ENCODE measurements at places on chromosomes 12 and 14.

DNA sequence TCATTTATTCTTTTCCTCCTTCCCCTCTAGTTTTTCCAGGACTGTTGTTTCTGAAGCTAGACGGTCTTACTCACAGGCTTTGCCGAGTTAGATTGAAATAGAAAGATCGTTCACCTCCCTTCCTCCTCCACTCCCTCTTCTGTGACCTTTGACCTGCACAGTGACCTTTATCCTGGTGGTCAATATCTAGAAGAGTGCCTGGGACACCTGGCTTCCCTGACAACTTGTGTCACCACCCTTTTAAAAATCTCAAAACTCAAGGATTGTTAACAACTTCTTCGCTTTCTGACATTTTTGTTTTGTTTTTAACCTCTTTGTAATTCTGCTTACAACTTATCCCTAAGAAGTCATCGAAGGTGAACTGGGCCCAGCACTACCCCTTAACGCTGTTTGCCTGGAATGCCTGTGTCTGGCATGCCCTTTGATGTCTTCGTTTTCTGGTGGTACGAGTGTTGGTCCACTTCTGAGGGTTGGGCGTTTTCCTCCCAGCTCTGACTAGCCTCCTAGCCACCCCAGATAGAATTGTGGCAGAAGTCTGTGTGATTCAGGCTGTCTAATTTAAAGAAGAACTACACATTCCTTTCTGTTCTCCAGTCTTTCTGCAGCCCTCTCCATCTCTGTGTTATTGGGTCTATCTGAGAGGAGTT is 2.8 kb upstream of the KRT75 start:
- DNase-seq: no peak

GRCh38 chr14:70921669-70922068 is 14.4 kb downstream of the PCNX1 start:
- DNase-seq: no peak

DNA sequence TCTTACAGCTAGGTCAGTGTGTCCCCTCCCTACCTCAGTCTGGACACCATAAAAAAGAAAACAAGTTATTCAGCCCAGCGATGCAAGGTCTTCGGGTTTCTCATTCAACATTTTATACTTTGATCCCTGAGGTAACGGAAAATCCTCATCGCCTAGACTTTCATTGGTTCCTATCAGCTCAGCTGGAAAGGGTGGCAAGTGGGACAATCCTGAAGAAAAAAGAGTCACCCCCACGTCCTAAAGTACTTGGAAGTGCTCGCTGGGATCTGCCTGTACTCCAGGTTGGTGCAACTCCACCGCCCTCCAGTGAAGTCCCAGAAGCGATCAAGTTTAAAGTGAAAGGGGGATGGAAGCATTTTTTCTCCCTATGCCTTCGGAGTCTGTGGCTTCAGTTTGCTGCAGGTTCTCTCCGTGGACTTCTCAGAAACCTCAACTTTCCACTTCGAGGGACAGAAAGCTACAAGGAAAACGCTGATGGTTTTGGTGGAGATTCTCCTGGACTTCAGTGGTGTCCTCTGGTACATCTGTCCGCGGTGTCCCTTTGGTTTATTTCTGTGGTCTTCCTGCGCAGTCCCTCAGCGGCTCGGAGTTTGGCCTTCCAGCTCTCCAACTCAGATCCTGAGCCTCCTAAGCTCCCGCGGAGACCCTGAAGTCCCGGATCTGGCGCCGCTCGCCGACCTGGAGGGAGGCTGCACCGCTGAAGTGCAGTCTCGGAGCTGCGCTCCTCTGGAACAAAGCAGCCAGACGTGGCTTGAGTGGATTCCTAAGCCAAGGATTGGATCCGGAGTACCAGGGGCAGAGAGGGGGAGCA is 1.8 kb upstream of the LRFN5 start:
- peak; percentile 87 for DNase-seq

DNA sequence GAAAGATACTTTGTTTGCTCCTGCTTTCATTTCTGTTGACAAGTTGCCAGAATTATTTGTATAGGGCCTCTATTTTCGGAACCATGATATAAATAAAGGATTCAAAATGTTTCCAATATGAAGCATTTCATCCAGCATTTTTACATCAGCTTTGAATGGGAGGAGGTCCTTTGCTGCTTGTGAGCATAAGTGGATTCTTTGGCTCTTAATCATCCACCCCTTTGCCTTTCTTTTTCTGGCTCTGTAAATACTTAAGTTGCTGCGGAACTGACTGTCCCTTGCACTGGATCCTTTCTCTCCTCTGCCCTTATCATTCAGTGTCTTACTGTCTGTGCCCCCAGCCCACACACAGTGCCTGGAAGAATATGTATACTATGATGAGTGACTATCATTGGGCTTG is 357.3 kb upstream of the RGS6 start:
- peak; percentile 40 for DNase-seq

DNA sequence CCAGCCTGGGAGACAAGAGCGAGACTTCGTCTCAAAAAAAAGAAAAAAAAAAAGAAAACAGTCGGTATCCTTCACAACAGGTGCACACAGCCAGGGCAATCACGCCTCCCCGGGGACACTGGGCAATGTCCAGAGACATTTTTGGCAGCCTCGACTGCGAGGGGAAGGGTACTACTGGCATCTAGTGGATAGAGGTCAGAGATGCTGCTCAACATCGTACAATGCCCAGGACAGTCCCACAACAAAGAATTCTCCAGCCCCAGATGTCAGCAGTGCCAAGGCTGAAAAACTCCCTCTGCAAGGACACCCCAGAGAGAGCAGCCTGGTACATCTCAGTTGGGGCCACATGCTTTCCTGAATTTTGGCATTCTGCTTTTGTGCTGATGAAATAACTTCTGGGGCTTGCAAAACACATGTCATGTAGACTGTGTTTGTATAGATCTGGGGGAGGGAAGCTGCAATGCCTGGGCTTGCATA is 21.5 kb downstream of the ALDH2 start:
- DNase-seq: no peak

- no peak for DNase-seq
Measured at GRCh38 chr12:52063082-52063924, 6.5 kb upstream of the ATG101 start.

DNA sequence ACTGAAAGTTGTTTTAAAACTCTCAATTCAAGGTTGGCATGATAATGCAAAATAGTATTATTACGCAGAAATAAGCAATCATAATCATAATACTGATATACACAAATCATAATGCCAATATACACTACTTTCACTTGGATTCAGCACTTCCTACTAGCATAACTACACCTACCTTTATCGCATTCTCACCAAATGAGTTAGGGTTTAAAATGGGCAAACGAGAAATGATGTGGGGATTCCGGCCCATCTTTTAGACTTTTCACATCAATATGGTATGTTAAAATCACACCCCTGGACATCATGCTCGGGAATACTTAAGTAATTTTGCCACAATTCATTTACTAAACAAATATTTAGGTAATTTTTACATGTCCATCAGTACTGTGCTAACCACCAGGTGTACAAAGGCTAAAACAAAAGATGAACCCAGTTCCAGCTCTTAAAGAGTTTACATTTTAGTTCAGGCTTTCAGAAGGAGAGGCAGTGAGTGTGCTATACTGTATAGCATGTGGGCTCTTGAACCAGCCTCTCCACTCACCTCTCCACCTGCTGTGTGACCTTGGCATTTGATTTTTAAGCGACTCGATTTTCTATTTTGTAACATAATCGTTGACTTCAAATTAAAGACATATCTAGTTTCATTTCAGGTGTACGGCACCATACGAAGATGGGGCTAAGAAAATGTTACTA is 1.1 kb upstream of the USP15 start:
- no peak for DNase-seq

DNA sequence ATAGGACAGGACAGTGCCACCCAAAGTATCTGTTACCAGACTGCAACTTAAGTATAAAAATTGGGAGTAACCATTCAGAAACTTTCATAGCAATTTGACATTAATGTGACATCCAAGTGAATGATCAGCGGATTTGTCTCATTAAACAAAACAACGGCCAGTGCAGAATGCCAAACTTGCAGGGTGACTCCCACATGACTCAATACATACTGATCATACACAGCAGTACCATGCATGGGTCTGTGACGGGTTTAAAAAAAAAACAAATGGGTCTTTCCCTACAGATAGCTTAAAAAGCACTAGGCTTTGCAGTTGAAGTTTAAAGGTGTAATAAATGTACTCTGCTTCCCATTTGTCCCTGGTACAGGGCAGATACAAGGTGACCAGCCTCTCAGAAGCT is 116.6 kb downstream of the SLC35F4 start:
- DNase-seq: no peak

DNA sequence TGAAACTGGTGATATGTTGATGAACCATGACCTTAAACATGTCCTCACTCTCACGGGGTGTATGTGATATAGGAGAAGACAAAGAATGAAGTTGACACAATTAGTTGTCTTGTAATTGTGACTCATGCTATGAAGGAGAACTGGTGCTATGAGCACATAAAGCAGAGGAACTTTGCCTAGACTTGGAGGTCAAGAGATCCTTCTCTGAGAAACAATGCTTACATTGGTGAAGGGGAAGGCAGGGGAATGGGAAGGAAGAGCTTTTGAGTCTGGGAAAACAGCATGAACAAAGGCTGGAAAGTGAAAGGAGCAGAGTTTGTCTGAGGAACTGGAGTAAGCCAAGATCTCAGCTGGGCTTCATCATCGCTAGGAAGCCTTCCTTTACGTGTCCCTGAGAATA is 83.2 kb downstream of the MYRFL start:
- no peak for DNase-seq

DNA sequence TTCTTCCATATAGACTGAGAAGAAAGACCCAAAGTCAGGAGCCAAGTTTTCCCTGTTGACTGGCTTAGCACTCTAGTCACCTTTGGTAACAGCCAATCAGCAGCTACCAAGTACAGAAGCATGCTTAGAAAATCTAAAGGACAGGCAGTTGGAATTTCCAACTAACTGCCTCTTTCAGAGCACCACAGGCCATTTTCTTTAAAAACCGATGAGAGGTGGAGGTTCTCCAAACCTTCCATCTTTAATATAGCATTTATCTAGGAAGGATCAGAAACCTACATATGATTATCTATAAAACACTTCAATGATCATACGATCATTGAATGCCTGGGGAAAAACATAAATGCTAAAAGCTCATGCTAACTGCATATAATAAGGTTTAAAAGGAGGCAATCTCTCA is at the start of gene CATSPERB:
TSS of gene CATSPERB (minus strand) at position 101 of the 400 bp plus-strand sequence. CDS start 2,607 bp downstream, outside the sequence.
- no peak for DNase-seq

- no peak for DNase-seq
Measured at GRCh38 chr12:83808591-83808990, 1104.0 kb downstream of the SLC6A15 start.

DNA sequence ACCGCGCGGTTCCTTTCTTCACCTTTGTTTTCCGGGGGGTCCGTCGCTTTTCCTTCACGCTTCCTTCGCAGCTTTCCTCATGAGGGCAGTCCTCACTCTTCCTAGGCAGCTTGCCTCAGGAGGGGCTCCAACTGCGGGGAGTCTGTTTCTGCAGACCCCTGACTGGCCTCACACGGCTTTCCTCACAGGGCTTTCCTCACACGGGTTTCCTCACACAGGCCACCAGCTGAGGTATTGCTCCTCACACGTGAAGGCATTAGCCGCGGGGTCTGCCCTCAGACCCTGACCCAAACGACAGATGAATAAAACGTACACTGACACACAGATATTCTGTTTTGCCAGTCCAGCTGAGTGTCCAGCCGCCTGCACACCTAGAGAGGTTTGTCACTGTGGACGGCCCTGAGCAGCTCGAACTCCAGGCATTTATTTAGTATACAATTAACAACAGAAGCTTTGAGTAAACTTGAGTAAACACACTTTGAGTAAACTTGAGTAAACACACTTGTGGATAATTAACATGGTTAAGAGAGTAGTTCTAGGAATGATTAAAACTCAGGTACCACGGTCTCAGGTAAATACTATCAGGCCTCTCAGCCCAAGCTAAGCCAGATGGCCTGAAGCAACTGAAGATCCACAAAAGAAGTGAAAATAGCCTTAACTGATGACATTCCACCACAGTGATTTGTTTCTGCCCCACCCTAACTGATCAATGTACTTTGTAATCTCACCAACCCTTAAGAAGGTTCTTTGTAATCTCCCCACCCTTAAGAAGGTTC is 16.1 kb upstream of the LYZ start:
- DNase-seq: no peak

DNA sequence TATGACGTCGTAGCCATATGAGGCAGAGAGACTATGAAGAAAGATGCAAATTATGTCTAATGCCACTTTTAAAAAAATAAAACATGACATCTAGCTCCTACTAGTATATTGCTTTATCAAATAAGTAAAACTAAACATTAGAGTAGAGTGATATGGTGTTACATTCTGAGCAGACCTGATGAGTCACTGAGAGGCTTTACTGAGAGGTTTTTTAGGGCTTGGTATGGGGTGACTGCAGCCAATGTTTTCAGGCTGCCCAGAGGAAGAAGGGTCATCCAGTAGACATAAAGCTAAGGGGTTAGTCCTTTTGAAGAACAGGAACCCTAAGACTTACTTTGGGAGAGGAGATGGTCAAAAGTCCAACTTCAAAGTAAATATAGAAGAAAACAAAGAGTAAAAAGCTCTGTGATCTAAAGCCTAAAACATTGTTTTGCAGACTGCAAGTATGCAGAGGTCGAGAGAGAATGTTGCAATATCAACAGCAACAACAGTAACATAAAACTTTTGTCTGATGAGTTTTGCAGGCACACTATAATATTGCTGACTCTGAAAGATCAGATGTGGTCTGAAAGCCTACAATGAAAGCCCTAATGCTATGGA is 774.7 kb downstream of the TMTC2 start:
- DNase-seq: no peak

- DNase-seq: no peak
Measured at GRCh38 chr14:64766430-64767151, 62.4 kb downstream of the PLEKHG3 start.
